ENCODE measurements at places on chromosomes 2 and 18.

- DNase-seq, result peak; percentile 19
Observed at GRCh38 chr2:96528006-96528699, 8.4 kb upstream of the ARID5A start.

- no peak for DNase-seq
Observed at GRCh38 chr2:111139637-111140317, 19.1 kb downstream of the BCL2L11 start.

- DNase-seq, result peak; percentile 74
Observed at GRCh38 chr2:10303694-10304378, 1.1 kb downstream of the HPCAL1 start.

GRCh38 chr2:128155970-128156369, 65.0 kb downstream of the UGGT1 start:
- no peak for DNase-seq

GRCh38 chr2:142294225-142294624, 163.4 kb upstream of the LRP1B start:
- no peak for DNase-seq

DNA sequence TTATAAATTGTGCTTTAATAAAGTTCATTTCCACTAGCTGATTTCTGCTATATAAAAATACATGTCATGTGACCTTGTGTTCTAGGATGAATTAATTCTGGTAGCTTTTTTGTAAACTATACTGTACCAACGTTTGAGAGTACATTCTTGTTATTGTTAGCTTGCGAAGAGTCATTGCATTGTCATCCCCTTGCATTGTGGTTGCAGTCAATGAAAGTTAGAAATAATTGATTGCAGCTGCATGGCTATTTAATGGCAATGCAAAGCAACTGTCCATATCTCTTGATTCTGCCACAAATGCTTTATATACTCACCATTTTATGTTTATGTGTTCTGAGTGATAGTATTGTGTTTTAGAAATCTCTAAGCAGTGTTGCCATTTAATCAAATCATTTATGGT, 91.6 kb downstream of the ZNF407 start:
- no peak for DNase-seq

DNA sequence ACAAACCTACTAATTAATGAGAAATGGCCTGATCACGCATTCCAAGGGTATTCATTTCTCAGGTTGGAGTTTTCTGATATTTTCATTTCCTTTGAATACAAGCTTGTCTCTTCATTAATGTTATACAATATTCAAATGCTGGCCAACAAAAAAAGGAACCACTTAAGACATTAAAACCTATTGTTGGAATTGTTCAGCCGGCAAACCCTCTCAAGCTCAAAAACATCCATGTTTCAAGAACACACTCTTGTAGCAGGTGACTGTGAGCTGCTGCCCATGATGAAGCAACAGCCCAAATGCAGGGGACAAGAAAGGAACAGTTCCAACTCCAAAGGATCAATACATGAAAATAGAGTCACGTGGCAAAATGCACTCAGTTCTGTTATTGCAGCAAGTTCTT, 454.5 kb downstream of the BCL11A start:
- DNase-seq, result no peak

DNA sequence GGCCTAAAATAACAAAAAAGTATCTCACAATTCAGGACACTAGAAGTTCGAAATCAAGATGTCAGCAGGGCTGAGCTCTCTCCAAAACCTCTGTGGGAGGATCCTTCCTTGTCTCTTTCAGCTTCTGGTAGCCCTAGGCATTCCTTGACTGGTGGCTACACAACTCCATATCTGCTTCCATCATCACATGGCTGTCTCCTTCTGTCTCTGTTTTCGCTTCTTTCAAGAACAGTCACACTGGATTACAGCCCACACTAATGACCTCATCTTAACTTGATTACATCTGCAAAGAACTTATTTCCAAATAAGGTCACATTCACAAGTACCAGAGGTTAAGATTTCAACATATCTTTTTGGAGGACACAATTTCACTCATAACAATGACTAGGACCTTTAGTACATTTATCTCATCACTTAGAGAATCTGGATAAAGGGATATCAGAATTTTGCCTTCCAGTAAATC, 275.2 kb downstream of the IRS1 start:
- no peak for DNase-seq

DNA sequence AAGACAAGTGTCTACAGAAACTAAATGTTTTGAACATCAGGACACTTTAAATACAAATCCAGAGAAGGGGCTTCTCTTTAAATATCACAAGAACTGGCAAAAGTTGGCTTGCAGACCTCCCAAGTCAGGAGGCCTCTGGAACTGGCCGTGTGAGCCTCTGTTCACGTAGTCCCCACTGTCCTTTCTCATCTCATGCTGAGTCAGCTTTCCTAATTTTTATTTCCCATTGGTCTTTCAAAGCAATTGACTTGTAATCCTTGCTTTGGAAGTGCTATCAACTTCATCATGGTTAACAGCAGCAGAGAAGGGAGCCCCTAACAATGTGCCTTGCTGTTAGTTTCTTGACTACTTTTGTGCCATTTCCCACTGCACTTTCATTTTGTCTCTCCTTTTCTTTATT, 303.3 kb downstream of the DPP10 start:
- no peak for DNase-seq

DNA sequence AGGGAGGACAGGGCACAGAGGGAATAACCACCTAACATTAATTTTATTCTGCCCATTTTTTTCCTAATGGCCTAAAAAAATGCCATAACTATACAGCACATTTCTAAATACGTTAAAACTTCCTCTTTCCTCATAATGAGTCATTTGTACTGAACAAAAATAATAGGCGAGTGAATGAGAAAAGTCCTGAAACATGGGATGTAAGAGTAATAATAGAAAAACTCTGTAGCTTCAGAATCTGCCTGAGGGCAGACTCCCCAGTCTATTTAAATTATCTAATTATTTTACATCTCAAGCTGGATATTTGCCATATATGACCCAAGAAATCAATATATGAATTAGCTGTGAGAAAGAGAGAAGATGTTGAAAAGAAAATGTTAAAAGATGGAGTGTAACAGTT, 285.1 kb downstream of the TMX3 start:
- DNase-seq, result no peak

DNA sequence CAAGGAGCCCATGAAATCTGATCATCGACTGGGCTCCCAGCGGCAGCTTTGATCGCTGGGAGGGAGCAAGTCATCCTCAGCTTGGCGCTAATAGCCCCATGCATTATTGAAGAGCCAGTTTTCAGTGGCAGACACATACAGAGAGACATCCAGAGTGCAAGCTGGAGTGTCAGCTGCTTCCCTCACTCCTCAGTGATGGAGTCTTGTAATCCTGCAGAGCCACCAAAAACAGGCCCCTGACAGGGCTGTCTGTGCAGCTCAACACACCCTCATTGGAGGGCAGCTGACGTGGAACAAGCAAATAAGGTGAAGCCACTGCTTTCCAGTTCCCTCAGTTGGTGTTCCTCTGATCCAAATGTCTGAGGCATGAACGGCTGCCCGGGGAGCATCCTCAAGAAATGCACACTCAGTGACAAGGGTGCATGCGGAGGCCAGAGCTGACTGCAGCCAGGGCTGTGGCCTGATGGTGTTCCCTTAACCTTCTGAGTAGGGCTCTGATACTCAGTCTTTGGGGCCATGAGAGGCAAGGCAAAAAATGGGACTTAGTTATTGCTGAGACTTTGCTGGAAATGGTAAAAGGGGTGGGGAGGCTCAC, 97.4 kb downstream of the RHOB start:
- DNase-seq, result peak; percentile 89

- peak; percentile 59 for DNase-seq
Observed at GRCh38 chr2:218961229-218961628, 1.8 kb downstream of the CDK5R2 start.

- no peak for DNase-seq
Observed at GRCh38 chr2:158695305-158695704, 99.8 kb upstream of the DAPL1 start.

GRCh38 chr18:42784632-42785031, 330.9 kb downstream of the RIT2 start:
- no peak for DNase-seq

DNA sequence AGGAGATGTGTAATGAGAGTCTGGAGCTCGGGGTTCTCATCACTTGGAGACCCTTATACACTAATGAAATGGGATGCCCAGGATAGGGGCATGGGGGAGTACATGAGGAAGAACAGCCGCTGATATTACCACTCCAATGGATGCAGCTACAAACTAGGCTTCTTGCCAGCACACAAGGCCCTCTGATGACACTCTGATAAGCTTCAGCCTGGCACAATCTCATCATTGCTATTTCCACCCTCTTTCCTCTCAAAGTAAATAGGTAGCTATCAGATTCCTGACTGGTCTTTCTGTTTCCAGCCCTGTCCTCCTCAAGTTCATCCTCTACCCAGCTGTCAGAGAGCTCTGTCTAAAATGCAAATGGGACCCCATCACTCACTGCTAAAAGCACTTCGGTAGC, 103.0 kb downstream of the GPR39 start:
- DNase-seq, result no peak

GRCh38 chr18:10076502-10077030, 162.8 kb downstream of the VAPA start:
- no peak for DNase-seq

DNA sequence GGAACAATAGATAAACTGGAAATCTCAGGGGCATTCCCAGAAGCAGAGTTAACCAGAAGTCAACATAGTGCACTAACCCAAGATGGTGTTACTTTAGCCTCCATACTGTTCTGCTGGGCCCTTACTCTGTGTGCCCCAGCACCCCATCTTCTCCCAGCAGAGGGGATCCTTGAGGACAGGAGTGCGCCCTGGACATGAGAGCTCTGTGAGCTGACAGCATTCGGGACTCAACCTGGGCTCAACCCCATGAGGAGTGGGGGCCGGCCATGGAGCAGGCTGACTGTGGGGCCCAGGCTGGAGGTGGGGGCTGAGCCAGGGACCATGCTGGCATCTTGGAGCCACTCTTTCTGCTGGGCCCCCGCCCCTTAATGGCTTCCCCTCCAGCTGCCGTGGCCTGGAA, 156.3 kb upstream of the HS6ST1 start:
- DNase-seq, result no peak

- DNase-seq, result no peak
Observed at GRCh38 chr2:131153529-131153928, 48.4 kb downstream of the PLEKHB2 start.

- no peak for DNase-seq
Observed at GRCh38 chr2:215493376-215493775, 57.5 kb upstream of the FN1 start.

GRCh38 chr2:69385443-69386151, 1.4 kb downstream of the GFPT1 start:
- peak; percentile 13 for DNase-seq

GRCh38 chr2:42087857-42088195, 40.0 kb downstream of the PKDCC start:
- no peak for DNase-seq
